ENCODE measurements at places on chromosomes 7 and 10.

- no peak for DNase-seq
Observed at GRCh38 chr7:129136887-129137642, 7.4 kb upstream of the TSPAN33 start.

GRCh38 chr7:150351587-150352194 is 10.3 kb upstream of the RARRES2 start:
- no peak for DNase-seq

DNA sequence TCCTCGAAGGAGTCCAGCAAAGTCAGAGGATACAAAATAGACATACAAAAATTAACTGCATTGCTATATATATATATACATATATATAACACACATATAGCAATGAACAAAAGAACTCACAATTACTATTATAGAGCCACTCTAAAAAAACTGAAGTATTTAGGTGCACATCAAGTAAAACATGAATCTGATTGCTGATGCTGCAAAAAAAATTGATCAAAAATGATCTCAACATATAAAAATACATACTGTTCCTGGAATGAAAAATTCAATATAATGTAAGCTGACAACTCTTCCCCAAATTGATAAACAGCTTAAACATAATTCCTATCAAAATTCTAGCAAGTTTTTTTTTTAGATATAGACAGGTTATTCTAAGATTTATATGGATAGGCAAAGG is 126.8 kb downstream of the ALOX5 start:
- no peak for DNase-seq

DNA sequence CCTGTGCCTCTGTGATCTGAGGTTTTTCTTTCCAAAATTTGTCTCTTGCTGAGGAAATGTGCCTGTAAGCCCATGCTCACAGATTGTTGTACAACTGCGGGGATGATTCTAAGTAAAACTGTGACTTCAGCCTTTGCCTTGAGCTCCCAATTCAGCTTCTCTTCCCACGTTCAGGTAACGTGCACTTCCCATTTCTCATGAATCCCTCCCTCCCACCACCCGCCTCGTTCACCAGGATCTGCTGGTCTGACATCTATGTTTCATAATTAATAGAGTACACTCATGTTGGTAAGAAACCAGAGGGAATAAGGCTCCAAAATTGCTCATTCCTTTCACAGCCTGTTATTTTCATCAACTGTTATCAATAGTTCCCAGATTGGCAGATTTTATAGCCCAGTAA is 332.6 kb upstream of the TPK1 start:
- DNase-seq: no peak

DNA sequence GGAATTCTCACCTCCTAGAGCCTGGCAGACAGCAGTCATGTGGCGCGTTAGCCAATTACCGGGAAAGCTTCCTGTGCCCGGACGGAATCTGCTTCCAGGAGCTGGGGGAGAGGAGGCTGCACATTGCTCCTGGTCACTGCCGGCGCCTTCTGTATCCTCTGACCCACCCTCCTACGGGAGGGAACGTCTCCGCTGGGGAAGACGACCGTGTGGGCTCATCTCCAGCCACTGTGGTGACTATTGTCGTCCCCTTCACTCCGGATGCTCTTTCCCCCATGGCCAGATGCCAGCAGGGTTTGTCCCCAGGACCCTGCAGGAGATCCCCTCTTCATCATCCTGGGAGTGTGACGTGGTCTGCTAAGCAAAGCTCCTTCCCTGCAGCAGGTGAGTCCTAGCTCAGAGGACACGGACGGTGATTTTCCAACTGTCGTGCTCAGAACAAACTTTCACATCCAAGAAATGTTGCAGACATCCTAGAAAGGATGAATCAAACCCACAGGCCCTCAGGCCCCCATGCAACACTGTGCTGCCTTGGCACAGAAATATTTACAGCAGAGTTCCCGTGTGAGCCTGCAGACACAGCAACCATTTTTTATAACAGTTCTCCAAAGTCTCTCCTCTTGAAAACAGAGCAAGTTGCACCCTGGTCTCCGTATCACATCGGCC is 29.6 kb upstream of the FAM20C start:
- no peak for DNase-seq

DNA sequence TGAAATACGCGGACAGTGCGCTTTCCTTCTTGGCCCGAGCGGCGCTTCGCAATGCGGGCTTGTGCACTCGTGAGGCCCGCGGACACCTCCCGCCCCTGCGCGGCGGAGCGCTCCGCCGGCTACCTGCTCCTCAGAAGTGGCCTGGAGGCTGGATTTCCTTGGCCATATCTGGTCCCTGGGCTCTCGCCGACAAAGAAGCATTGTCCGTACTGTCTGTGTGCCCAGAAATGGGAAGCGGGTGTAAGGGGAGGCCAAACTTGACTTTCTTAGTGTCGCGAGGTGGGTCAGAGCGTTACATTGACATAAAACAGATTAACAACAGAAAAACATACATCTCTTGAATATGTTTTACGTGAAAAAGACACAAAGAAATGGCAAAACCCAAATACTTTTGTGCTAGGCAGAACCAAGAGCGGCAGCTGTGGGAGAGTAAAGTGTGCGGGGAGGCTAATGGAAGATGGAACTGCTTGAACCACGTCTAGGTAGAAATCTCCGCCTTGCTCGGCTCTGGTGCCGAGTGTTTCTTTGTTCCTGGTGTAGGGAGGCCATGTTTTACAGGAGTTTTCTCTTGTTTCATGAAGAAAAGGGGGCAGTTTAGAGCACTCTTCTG is 1.4 kb downstream of the LANCL2 start:
- DNase-seq: no peak

GRCh38 chr7:74499835-74500388 is 46.2 kb downstream of the GTF2IRD1 start:
- no peak for DNase-seq

GRCh38 chr7:78924581-78924980 is 528.9 kb downstream of the MAGI2 start:
- DNase-seq: no peak

- no peak for DNase-seq
Observed at GRCh38 chr10:74039561-74040145, 41.7 kb downstream of the VCL start.

DNA sequence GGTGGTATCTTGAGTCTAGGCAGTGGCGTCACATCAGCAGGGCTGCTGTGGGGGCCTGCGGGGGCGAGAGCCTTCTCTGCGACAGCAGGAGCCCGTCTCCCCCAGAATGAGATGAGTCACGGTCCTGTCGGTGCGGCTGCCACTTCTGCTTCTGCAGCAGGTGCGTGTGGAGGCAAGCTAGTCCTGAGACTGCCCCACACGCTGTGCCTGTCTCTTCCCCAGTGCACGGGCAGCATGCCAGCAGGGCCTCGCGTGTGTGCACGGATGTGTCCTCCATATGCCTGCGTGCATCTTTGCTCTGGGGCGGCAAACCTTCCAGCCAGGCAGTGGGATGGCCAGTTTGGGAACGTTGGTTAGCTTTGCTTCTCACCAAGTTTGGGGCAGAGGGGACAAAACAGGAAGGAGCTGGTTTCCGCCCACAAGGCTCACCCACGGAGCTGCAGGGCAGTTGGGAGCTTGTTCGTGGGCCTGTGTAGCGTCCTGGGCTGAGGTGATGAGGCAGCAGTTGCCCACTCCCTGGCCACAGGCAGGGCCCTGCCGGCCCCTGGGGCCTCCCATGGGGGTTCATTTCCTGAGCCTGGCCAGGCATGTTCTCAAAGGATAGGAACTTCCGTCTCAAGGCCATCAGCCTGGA is 60.8 kb upstream of the PPIF start:
- DNase-seq: peak; percentile 37

GRCh38 chr10:114855776-114856543 is 34.4 kb downstream of the FHIP2A start:
- no peak for DNase-seq

DNA sequence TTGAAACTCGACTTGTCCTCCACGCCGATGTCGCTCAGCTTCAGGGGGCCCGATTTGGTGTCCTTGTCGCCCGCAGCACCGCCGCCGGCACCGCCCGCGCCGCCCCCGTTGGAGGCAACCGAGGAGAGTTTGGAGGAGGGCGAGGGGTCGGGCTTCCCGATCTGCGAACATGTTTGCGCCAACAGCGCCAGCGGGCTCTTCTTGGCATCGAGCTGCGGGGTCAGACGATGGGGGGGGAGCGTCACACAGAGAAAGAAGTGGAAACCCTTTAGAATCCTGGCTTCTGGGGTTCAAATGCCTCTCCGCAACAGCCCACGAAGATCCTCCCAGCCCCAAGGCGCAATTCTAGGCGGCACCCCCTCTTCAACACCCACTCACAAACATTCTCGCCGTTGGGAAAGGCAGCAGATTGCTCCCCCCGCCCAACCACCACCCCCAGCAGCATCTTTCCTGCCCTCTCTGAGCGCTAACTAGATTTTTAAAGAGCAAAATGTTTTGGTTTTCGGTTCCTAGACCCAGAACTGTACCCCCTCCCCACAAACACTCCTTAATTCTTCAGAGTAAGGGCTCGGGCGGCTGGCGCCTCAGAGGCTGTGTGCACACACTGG is 1.3 kb downstream of the ZNF503 start:
- no peak for DNase-seq

DNA sequence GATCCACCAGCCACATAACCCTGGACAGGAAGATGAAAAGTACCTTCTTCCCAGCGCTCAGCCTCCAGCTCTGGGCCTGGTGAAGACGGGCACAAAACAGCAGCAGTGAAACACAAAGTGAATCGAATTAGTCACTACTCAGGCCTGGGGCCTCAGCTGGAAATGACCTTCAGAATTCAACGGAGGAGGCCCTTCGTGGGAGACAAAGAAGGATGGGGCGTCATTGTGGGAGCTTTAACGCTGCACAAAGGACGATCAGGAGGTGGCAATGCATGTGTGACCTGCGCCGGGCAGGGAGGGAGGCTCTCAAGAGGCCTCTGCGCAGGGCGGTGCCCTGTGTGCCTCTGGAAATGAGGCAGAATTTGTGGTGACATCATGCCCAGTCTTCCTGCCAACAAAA is 161.9 kb downstream of the DNAJB6 start:
- no peak for DNase-seq

- no peak for DNase-seq
Observed at GRCh38 chr10:69744971-69745370, 56.7 kb upstream of the COL13A1 start.

GRCh38 chr10:114897593-114897992 is 40.4 kb upstream of the TRUB1 start:
- no peak for DNase-seq

GRCh38 chr10:119608316-119609155 is 11.8 kb upstream of the TIAL1 start:
- DNase-seq: no peak

DNA sequence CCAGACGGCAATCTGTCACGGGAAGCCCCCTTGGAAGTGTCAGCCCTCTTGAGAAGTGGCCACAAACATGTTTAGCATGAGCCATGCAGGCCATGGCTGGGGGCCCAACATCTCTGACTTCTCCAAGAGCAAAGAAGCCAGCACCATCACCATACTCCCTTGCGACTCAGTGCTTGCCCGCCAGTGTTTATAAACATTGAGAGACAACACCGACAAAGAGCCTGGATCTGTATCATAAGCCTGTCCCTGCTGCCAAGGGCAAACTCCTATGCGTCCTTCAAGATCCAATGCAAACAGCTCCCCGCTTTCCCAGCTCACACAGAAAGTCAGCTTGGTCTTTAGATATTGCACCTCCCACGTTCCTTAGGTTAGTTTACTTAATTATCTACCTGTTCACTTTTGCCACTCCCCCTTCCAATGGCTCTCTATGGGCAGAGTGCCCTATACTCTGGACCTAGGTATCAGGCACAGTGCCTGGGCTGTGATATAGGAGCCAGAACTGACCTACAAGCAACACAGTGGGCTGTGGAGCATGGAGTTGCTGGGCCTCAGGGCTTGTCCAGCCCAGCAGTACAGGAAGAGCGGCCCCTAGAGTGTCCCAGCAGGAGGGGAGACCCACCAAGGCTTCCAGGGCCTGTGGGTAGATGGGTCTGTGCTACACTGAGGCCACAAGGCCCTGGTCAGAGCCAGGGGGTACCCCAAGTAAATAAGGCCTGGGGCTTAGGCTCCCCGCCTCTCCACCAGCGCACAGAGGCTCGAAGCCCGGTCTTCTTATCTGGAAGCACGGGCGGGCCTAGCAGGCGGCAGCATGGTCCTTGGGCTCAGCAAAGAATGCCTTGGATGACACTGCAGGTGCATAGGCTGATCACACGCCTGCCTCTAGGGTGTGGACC is 37.7 kb downstream of the CAMK2B start:
- DNase-seq: no peak
